ENCODE measurements at places on chromosomes 12 and 14.

GRCh38 chr14:104558231-104559027 lies 21.1 kb upstream of the C14orf180 start:
- DNase-seq = no peak

DNA sequence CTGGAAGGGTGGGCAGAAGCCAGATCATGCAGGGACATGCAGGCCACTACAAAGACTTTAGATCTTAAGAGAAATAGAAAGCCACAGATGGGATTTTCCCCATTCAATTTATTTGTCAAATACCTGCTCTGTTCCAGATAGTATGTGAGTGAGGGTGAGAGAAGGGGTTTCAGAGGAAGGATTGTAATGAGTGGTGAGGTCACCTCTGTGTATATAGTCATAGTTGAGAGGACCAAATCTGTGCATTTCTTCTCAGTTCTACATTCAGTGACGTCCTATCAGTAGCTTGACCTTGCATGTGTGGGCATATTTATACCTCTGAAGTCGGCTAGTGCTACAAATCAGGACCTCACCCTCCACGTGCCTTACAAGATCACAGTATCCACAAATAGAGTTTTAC lies 31.2 kb upstream of the RBM19 start:
- DNase-seq = no peak

- no peak for DNase-seq
These were observed 13.5 kb downstream of the ATP2B1 start for GRCh38 chr12:89695100-89695499.

- no peak for DNase-seq
These were observed 20.6 kb downstream of the LRTM2 start for GRCh38 chr12:1840981-1841425.

- no peak for DNase-seq
These were observed 180.5 kb downstream of the CAND1 start for GRCh38 chr12:67449591-67450052.

DNA sequence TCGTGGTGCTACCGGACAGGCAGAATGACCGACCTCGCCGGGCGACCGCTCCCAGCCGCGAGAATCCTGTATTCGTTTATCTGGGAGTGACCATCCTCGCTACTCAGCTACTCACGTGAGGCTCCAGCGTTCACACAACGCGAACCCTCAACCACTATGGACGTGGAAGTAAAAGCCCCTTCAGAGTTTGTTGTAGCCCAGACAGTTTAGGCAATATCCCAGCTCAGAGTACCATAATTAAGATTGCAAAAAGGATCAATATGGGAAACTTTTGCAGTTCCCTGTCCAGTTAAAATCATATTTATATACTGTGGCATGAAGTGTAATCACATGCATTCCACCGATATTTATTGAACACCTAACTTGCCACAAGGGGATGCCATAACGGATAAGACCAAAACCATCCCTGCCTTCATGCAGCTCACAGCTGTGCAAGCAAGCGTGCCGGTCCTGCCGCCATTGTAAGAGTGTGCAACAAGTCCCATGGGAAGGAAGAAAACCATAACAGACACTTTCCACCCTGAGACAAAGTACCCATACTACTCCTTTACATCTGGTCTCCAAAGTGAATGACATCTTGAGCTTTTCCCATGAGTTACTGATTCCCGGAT lies 938 bp upstream of the MAX start:
- peak; percentile 34 for DNase-seq

Measured in left colon (tissue), 2 donors.